ENCODE measurements at places on chromosomes 6 and 20.
A peak's percentile ranks its signal among the peaks of the same experiment; 100 is the strongest.

DNA sequence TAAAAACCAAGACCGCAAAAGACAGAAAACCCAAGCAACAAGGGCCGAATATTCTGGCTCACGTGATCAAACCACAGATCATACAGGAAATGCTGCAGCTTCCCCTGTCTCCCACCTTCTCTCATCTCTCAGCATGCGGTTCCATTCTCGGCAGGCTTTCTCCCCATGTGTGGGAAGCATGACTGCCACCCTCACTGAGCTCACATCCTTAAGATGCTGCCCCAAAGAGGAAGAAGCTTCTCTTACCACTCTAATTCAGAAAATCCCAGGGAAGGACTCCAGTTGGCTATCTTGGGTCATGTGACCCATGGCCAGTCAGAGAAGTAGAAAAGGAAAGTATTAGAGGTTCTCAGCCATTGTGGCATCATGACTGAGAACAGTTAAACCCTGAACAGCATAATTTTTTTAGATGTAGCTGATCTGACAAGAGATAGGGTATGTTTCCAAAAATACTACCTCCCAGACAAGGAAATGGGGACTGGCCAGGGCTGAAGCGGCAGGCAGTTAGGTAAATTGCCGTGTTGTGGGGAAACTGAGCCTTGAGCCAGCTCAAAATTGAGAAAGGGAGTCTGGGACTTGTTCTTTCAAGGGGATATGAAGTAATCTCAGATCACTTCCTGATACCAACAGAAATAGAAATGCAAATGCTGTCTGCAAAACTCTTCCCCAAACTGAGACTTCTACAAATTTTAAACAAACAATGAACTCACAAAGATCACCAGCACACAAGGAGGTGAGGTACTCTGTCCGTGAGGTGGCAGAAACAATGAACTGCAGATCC is 37.1 kb upstream of the GRM4 start:
- peak; percentile 96 for DNase-seq

DNA sequence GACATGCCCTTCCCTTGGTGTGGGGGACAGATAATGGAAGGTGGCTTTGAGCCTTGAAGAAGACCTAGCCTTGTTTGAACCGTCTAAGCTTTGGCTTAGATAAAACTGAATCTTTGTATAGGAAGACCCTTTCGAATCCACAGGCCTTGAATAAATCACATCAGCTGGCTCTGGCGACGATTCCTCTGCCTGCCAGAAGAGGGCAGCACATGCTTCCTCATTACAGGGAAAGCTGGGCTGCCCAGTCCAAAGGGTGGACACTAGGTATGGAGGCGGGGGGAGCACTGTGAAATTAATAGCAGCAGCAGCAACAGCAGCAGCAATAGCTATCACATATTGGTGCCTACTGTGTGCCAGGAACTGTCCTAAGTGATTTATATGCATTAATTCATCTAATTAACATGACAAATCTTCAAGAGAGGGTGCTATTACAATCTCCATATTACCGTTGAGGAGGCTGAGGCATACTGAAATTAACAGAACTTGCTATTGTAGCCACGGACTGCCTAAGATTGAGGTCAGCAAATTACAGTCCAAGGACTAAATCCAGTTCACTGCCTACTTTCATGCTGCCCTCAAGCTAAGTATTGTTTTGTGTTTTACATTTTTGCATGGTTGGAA is 85.1 kb downstream of the CLIC5 start:
- peak; percentile 61 for DNase-seq

DNA sequence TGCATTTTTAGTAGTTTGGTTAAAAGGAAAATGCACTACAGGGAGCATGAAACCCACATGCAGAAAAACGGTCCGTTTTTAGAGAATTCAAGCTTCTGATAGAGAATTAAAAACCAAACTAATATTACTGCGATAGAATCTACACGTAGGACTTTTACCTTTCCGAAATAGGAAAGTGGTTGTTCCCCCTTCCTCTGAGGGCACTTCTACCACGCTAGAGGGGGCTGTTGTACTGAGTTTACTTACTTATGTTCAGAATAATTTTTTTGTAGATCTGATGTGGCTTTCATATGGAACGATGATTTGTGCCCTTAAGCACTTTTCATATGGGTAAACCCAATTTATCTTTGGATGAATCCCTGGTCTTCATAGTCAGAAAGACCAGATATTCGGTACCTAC is 264.3 kb upstream of the PLN start:
- DNase-seq, result peak; percentile 56

GRCh38 chr20:16111172-16111832 is 461.9 kb downstream of the KIF16B start:
- DNase-seq, result no peak

- no peak for DNase-seq
These were observed 213.5 kb downstream of the RFPL4B start for GRCh38 chr6:112560651-112561050.

GRCh38 chr6:144806222-144806621 is 521.1 kb downstream of the UTRN start:
- no peak for DNase-seq

DNA sequence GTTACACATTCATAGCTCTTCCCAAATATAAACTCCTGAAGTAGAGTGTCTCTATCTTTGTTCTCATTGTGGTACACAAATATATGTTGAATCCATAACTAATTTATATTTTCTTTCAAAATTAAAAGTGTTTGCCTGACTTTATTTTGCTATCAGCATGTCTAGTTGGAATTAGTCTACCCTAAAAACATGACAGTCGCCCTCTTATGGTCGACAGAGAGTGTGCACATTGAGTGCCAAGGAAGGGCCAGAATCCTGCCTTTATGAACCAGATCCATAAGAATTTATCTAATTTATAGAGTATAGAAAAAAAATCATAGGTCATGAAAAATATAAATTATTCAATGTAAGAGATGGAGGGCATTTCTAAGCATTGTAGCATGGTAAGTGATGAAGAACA is 12.3 kb upstream of the DEFB112 start:
- DNase-seq, result no peak

GRCh38 chr6:109262261-109262660 is 120.0 kb downstream of the CD164 start:
- DNase-seq, result no peak

DNA sequence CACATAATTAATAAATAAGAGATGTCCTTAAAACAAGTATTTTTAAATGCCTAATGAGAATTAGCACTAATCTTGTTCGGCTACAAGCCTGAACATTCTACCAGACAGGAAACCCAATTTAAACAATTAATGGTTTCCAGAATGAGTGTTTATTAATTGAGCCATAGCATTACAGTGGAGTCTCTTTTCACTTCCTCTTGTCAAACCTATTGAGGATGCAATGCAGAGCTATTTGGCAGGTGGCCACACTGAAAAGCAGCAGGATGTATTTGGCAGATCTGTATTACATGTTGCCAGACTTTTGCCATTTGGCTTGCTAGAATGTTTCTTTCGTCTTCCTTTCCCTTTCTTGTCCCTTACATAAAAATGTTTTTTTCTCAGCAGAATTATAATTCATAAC is 475.2 kb upstream of the MARCKS start:
- peak; percentile 30 for DNase-seq

DNA sequence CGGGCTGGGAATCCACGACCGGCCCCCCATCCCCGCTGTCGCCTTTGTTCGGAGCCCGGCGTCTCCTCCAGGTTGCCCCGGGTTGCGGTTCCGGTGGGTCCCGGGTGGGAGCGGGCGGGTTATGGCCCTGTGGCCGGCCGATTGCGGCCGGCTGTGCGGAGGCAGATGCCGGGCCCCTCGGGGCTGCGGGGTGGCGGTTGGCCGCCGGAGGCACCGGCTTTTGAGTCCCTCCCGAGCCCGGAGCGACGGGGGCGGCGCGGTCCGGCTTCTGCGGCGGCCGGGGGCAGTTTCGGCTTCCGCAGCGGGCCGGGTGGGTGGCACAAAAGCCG is 431 bp downstream of the LOC128125822 start:
- no peak for DNase-seq

DNA sequence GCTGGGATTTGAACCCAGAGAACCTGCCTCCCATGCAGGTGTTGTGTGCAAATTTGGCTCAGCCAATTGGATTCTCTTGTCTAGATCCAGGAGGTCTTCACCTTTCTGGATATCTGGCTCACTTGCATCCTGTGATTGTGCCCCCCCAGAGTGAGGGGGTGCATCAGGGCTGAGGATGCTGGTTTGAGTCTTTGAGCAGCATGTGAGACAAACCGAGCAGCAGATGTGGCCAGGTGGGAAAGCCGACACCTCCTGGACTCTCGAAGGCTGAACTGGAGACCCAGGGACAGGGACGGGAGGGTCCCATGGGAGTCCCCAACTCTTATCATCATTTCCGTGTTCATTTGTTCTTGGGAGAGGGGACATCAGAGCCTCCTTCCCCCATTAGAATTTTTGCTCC is 30.6 kb upstream of the SULF2 start:
- DNase-seq, result no peak

DNA sequence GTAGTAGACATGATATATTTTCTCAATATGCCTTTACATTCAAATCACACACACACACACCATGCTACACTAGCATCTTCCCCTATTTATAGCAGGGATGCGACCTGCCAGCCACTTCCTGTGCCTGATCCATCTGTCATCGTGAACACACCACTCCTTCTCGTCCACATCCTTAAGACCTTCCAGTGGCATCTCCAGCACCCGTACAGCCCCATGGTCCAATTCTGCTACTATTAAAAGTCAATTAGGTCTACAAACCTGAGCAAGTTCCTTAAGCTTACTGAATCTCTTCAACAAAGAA is 54.5 kb downstream of the KIF16B start:
- no peak for DNase-seq

GRCh38 chr6:142570221-142570671 is 268.4 kb downstream of the ADGRG6 start:
- DNase-seq, result no peak

- DNase-seq, result no peak
These were observed 1.9 kb upstream of the TPD52L1 start for GRCh38 chr6:125151700-125152099.

DNA sequence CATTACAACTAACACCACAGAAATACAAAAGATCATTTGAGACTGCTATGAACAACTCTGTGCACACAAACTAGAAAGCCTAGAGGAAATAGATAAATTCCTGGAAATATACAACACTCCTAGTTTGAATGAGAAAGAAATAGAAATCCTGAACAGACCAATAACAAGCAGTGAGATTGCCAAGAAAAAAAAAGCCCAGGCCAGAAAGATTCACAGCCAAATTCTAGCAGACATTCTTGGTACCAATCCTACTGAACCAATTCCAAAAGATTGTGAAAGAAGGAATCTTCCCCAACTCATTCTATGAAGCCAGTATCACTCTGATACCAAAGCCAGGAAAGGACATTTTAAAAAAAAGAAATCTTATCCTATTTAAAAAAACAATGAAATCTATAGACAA is 7.0 kb upstream of the CDK19 start:
- no peak for DNase-seq

DNA sequence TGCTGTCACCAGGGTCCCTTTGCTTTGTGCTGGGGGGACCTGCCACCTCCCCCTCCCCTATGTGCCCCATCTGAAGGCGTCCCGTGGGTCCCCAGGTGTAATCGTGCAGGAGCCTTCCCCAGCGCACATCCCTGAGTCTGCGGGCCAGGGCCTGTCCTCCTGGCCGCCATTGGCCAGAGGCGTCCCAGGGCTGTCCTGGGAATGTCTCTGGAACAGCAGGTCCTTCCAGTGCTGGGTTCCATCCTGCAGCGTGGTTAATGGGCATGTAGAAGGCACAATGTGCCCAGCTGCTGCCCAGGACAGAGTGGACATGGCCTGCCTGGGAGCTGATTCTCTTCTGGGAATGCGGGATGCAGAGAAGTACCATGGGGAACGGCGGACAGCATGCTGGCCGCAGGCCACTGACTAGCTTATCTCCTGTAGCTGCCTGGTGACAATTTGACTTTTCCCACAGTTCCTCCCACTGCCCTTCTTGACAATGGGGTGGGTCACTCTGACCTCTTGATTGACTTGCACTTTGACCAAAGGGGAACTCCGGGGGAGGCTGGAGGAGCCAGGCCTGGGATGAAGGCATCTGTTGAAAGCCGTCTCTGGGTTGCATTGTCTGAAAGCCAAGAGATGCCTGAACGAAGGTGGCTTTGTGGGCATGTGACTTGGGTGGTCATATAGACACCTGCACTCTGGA is 64.0 kb downstream of the CTCFL start:
- peak; percentile 65 for DNase-seq

DNA sequence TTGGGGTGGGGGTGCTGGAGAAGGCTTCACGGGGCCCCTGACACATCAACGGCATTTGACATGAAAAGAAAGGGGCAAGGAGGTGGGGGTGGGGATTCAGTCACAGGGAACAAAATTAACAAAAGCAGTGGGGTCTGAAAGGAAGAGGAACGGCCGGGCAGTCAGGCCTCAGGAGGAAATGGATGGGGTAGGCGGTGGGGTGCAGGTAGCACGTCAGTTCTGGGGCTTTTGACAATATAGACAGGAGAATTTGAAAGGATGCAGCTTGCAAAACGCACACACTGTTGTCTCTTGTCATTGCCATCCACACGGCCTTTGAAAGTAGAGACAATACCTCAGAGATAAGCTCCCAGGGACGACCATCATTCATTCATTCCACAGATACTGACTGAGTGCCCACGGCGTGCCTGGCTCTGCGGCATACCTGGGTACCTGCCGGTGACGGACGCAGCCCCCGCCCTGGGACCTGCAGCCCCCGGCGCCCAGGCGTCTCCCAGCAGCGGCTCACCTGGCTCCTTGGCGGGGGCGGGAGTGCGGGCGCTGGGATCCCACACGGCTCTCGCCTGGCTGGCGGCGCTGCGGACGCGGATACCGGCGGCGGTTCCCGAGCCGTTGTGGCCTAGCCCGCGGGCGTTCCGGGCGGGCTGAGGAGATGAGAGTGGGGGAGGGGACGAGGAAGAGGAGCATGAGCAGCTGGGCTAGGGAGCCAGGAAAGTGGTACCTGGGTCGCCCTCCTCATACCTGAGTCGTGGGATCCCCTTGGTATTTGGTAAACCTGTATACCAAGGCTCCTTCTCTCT is at the start of gene SLC26A8:
Gene SLC26A8 (minus strand): TSS at position 646 of the 800 bp plus-strand sequence. CDS start 4,934 bp downstream, outside the sequence.
- no peak for DNase-seq

- DNase-seq, result no peak
These were observed 359.4 kb downstream of the ADGRB3 start for GRCh38 chr6:68994521-68994920.

DNA sequence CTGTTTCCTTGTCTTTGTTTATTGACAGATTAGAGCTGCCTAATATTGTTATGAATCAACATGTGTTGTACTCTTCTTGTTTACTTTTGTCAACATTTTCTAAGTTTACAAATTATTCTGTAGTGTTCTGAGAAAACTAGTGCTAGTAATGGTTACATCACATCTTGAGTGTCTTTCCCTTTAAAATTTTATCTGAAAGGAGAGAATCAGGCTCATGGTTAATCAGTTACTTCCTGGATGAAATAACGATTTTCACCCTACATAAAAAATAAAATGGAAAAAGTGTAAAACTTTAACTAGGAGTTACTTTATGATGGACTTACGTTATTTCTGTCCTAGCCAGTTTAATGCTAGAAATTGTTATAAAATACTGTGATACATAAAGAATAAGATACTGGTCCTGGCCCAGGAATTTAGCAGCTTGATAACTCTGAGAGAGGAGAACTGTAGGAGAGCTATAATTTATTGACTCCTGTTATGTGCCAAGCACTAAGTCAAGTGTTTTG is 26.4 kb upstream of the BMP5 start:
- DNase-seq, result no peak
